ENCODE measurements at places on chromosomes 3 and 15. TPM values are rescaled to one million over a fixed set of nuclear protein-coding genes. Genes with fewer than 3 reads are reported as not detected.

GRCh38 chr3:59782664-59783063 is 732.8 kb upstream of the CFAP20DC start:
- no peak overlapping the region for H3K27ac ChIP-seq
- no peaks in the 10 kb centered on the region for H3K27me3 ChIP-seq
- H3K36me3 ChIP-seq: no peaks in the 10 kb centered on the region
- no peak overlapping the region for H3K4me3 ChIP-seq

LTF gene
- total RNA-seq: 53.5 TPM

DNA sequence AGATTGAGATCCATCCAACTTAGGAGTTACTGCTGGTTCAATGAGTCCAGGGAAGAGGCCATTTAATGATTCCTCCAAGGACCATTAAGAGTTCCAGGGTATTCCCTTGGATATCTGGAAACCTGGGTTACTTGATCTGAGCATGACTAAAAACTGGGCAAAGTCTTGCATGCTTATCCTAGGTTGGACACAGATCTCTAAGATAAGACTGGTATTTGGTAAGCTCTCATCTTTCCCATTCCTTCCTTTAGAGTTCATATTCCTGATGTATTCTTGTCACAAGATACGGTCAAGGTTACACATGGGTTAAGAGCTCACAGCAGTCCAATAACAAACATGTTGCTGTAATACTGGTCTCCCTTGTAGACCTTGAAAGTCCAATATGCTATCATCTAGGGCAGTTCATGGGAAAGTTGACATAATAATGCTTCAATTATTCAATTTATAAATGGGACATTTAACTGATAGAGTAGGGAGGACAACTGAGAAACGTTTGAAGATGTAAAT is 301.7 kb downstream of the TIGIT start:
- no peaks in the 10 kb centered on the region for H3K36me3 ChIP-seq
- no peak overlapping the region for H3K27ac ChIP-seq
- no peaks in the 10 kb centered on the region for H3K4me1 ChIP-seq

GRCh38 chr3:149612456-149612855 is 45.4 kb downstream of the WWTR1 start:
- no peaks in the 10 kb centered on the region for H3K36me3 ChIP-seq
- H3K27ac ChIP-seq: no peak overlapping the region
- H3K4me1 ChIP-seq: peaks cover 38% of the 10 kb centered on the region
- no peak overlapping the region for H3K4me3 ChIP-seq
- no peaks in the 10 kb centered on the region for H3K27me3 ChIP-seq

DNA sequence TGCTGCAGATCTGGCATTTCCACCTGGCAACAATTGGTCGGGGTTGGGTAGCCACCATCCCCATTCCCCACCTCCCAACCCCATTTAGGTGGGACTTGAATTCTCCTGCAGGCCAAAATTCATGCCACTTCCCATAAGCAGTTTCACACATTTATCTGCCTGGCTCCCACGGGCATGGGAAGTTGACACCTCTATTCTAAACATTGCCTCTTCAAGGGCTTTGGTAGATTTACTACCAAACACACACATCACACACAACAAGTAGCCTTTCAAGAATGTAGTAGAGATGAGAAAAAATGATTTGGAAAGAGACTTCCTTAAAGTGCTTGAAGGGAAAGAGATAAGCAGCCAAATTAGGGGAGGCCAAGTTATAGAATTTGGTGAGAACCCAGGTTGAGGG is 30.9 kb downstream of the ZBTB38 start:
- H3K27me3 ChIP-seq: no peaks in the 10 kb centered on the region
- peak overlapping the region; percentile 99 for H3K27ac ChIP-seq
- no peak overlapping the region for H3K4me3 ChIP-seq
- no peak for DNase-seq
- H3K4me1 ChIP-seq: peaks cover 45% of the 10 kb centered on the region

PLA2G4D gene
- not detected for total RNA-seq

- no peak for DNase-seq
- H3K4me3 ChIP-seq: no peak overlapping the region
- no peaks in the 10 kb centered on the region for H3K36me3 ChIP-seq
- no peaks in the 10 kb centered on the region for H3K4me1 ChIP-seq
Measured at GRCh38 chr15:39682366-39682765, 100.3 kb downstream of the FSIP1 start.

DNA sequence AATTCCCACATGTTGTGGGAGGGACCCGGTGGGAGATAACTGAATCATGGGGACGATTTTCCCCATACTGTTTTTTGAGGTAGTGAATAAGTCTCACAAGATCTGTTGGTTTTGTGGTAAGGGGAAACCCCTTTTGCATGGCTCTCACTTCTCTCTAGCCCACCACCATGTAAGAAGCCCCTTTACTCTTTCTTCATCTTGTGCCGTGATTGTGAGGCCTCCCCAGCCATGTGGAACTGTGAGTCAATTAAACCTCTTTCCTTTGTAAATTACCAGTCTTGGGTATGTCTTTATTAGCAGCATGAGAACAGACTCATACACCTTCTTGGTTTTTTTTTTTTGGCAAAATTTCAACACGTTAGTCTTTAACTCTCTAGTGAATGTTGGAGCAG is 18.1 kb downstream of the ARL8B start:
- no peaks in the 10 kb centered on the region for H3K27me3 ChIP-seq
- H3K4me3 ChIP-seq: no peak overlapping the region
- peak overlapping the region; percentile 28 for H3K27ac ChIP-seq
- no peaks in the 10 kb centered on the region for H3K36me3 ChIP-seq

POLR2H gene
- total RNA-seq: 53.3 TPM

KBTBD12 gene
- 0.95 TPM for total RNA-seq

GRCh38 chr15:61584410-61584809 is 355.3 kb upstream of the RORA start:
- no peak for DNase-seq
- H3K27me3 ChIP-seq: no peaks in the 10 kb centered on the region
- H3K4me1 ChIP-seq: no peaks in the 10 kb centered on the region
- H3K27ac ChIP-seq: no peak overlapping the region
- H3K36me3 ChIP-seq: no peaks in the 10 kb centered on the region

UTS2B gene
- total RNA-seq: 0.44 TPM

All from lower lobe of right lung (tissue), 2 donors.